Kidney (tissue), 22 donors: ENCODE measurements at places on chromosomes 16 and 17.

- no peak for DNase-seq
Observed at GRCh38 chr17:43636426-43636825, 25.3 kb downstream of the MEOX1 start.

DNA sequence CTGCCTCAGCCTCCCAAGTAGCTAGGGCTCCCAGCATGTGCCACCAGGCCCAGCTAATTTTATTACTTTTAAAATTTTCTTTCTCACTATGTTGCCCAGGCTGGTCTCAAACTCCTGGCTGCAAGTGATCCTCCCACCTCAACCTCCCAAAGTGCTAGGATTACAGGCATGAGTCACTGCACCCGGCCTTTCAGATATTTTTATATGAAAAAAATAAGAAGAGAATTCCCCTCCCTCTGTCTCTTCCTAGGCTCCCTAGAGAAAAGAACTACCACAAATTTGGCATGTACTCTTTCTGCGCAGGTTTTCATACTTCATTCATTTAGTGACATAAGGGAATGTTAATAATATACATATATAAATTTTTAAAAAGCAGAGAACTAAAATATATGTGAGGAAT is 21.7 kb upstream of the SMURF2 start:
- DNase-seq, result no peak

DNA sequence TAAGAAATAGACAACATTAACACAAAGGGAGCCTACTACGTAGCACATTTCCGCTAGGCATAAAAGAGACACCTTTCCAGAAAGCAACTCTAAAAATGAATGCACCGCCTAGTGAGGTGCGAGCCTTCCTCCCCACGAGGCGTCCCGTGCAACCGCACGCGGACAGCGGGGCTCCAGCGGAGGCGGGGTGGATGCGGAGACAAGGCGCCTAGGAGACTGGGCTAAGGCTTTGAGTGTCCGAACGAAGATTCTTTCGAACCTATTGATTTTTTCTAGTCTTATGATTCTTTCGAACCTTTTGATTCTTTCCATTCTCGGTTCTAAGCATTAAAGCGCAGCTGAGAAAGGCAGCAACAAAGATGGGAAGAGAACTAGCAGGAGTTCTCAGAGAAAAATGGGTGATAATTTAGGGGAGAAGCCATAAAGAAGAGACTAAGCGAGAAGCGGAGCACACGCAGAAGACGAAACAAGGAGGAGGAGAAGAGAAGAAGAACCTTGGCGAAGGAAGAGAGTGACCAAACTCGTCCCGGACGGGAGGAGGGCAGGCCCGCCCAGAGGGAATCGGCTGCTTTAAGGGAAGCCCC is 394 bp upstream of the CPD start:
- no peak for DNase-seq

DNA sequence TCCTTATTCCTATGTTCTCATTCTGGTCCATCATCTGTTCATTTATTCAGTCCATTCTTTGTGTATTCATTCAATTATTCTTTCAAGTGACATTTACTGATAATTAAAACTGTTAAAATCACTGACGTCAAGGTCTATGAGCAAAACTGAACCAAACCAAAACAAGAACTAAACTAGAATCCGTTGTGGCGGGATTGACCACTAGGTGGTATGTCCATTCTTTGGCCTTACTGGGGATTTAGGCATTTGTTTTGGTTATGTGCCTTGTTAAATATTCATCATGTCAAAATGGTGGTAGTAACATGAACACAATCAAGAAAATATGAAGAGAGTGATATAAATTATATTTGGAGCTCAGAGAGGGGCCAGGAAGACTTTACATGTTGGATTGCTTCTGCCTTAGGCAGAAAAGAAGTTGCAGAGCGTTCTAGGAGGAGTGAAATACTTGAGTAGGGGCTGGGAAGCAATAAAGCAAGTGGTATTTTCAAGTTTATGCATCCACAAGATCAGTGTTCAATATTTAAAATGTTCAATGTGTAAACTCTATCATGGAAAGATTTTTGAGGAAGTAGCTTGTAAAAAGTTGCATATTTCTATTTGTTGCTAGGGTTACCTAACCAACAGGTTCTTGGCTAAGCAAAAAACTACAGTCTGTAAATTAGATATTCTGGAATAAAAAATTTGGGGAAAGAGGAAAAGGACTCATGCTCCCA is 129.0 kb downstream of the CDH13 start:
- no peak for DNase-seq

GRCh38 chr17:1989135-1989534 is 36.0 kb downstream of the RTN4RL1 start:
- DNase-seq, result no peak

GRCh38 chr16:18969050-18969854 is 14.5 kb upstream of the TMC7 start:
- peak; percentile 89 for DNase-seq

GRCh38 chr17:81221371-81221841 is 1.4 kb downstream of the CEP131 start:
- no peak for DNase-seq

DNA sequence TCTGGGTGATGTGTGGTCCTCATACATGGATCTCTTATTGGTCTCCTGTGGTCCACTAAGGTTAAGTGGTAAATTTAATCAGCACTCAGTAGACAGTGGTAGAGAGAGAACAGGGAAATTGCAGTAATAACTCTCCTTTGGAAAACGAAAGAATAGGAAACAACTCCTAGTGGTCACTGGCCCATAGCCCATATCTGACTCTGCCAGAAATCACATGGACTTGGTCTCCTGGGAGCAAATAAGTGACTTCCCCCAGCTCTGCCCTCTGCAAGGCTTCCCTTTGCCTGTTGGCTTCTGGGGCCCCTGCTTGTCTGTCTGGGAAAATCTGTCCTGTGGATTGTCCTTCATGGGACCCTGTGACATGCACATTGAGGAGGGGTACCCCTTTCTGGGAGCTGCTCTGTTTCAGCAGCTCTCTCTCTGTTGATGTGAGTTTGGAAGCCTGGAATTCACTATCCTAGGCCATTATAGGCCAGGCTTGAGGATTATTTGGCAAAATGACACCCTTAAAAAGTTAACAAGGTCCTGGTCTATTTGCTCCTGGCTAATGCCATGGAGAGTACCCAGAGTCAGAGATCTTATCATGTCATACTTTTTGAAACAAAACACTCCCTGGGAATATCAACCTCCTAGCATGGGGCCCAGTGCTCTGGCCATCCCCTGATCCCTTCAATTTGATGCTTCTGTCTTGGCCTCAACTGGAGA is 58.0 kb upstream of the HNF1B start:
- DNase-seq, result no peak

GRCh38 chr17:82648742-82649331 is 593 bp upstream of the WDR45B start:
- DNase-seq, result peak; percentile 92

DNA sequence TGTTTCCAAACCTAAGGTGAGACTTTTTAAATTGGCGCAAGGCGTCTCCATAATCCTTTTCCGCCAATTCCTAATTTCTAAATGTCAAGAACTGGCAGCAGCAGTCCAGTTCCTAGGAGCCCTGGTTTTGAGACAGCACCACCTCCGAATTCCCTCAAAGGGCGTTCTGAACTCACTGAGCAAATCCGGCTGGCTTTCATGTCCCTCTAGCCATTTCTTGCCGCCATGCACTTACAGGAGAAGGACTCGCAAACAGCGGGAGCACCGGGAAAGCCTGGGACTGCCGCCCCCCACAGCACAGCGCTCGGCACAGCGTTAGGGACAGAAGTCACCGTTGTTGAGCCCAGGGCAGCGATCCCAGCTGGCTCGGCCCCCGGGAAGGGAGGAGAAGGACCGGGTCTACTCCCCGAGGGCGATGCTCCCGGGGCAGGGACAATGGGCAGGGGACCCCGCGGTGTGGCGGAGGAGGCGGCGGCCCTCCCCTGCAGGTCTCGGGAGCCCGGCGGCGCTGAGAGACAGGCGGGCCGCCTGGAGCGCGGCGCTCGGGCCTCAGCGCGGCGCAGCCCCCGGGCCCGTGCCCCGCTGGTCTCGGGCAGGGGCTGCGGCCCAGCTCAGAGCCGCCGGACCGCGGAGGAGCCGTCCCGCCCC is 545 bp downstream of the ARHGAP17 start:
- DNase-seq, result peak; percentile 83

GRCh38 chr17:16941072-16942036 is 30.6 kb downstream of the TNFRSF13B start:
- no peak for DNase-seq

- no peak for DNase-seq
Observed at GRCh38 chr17:59257101-59257500, 36.8 kb downstream of the GDPD1 start.

- DNase-seq, result no peak
Observed at GRCh38 chr17:32479074-32479617, 7.6 kb upstream of the CDK5R1 start.

- DNase-seq, result no peak
Observed at GRCh38 chr16:50229149-50229726, 37.1 kb upstream of the ADCY7 start.

DNA sequence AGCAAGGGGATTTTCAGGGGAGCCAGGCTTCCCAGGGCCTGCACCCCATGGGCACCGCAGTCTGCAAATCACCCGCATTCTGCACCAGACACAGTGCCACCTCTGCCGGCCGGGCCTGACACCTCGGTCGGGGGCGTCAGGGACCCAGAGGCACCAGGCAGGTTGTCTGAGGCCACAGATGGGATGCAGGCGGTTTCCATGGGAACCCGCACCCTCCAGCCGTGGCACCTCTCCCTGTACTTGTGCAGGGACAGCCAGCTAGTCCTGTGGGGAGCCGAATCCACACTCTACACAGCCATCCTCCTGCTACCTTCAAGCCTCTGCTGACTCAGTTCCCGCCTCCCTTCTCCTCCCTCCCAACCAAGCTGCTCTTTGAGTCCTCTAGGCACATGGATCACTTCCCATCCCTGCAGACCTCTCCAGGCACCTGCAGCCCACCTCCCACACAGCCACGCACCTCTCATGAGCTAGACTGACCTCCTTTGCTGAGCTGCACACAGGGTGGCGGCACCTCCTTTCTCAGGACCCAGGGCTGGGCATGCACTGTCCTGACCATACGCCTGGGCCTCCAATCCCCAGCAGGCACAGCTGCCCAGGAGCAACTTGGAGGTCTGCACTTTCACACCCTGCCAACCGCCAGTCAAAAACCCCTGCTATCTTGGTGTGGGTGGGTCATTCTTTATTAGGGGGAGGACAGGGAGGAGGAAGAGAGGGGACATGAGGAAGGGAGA is 119.5 kb downstream of the C16orf78 start:
- DNase-seq, result peak; percentile 53

- no peak for DNase-seq
Observed at GRCh38 chr17:48570325-48571023, 7.7 kb downstream of the HOXB4 start.

DNA sequence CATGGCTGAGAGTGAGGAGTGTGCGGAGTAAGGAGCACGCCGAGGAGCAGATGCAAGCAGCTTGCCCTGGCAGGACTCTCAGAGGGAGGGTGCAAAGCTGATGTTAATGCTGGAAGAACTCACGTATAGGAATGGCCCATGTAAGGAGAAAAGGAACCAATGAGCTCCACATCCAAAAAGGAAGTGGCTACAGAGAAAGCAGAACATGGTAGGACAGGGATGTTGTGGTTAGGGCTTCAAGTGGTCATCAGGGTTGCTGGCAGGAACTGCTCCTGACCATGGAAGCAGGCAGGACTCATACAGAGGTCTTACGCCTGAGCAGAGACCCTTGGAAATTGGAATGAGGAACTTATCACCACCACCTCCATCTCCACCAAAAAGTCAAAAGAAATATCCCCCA is 5.2 kb downstream of the MYO1D start:
- no peak for DNase-seq

GRCh38 chr17:62965174-62965685 is 805 bp upstream of the TANC2 start:
- peak; percentile 37 for DNase-seq

GRCh38 chr17:76517638-76518038 is 16.4 kb upstream of the RHBDF2 start:
- peak; percentile 77 for DNase-seq

DNA sequence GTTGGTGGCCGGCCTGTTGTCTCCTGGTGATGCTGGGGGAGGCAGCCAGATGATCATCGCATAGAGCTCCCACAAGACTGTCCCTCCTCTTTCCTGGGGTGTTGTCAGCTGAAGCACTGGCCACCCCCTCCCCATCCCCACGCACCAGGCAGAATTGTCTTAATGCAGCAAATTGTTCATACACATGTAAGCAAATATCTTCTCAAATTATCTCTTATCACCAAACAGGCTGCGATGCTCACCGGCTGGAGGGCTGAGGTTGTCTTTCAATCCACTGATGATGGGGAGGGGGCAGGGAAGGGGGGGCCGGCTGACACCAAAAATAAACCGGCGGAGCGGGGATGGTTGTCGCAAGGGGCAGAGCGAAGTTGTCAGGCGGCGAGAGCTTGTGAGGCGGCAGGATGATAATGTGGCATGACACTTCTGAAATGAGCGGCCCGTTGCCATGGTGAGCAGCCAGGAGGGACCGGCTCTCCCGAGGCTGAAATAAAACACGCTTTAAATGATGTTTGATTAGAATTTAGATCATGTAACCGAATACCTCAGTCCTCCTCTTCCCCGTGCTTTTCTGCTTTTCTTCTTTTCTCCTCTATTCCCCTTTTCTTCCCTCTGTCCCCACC is 59.8 kb downstream of the MRM1 start:
- no peak for DNase-seq

- no peak for DNase-seq
Observed at GRCh38 chr17:38874505-38875400, 4.9 kb downstream of the LASP1 start.

- no peak for DNase-seq
Observed at GRCh38 chr17:80892900-80893603, 98.6 kb upstream of the CHMP6 start.

- DNase-seq, result peak; percentile 40
Observed at GRCh38 chr17:41618341-41619035, 5.9 kb downstream of the KRT17 start.

- no peak for DNase-seq
Observed at GRCh38 chr16:64181271-64181925, 940.5 kb downstream of the CDH11 start.

DNA sequence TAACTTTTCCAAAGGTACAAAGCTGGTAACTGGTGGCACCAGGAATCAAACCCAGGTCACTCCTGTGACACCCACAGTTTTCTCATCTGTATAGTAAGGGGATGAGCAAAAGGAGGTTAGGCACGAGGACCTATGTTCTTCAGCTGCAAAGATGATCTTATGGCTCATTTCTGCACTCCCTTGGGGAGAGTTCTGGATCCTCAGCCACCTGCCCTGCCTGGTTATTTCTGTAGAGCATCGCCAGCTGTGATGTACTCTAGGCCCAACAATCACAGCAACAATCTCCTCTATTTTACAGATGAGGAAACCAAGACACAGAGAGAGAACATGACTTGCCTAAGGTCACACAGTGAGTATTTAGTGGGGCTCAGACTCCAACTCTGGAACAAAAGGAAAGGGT is 5.4 kb upstream of the CPNE2 start:
- no peak for DNase-seq

DNA sequence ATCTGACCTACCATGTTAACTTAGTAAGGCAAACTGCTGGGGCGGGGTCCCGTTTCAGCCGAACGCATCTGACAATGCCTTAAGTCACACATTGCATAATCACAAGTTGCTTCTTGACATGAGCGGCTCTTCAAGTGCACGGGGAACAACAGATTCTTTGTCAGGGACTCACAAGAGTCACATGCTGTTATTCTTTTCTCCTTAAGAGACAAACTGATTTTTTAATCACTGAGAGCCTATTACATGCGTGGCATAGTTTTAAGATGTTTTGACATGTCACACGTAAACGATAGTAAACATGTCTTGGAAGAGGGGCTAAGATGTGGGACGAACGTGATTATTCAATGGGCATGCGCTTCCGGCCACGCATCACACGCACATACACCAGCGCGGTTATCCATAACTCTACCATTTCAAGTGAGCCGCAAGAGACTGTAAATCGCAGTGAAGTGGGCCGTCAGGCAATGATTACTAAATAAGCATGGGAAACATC is 63.4 kb downstream of the ADCY9 start:
- no peak for DNase-seq
